Effector memory CD4-positive, alpha-beta T cell (primary cell): ENCODE measurements at places on chromosomes 12 and 14.

DNA sequence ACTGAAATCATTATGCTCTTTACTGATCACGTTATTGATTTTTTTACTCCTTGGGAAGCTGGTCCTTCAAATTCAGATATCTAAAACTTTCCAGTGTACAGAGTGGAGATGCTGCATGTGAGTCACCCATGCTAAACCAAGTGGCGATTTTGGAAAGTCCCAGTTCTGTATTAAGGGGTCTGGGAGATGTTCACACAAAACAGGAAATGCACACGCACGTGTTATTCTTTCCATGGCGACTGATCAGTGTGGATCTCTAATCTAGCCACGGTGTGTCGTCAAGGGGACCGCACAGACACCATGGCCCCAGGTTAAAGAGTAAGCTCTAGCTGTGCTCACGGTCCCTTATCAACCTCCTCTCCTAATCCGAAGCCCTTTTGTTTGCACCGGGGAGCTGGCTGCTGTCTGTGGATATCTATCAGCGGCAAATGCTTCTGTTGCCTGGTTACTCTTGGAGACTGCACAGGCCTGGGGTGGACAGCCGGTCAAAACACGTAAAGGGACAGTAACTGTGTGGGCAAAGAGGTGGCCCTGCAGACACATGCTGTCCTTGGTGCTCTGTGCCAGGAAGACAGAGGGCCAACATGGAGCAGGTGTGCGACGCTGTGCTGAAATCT is 96.6 kb downstream of the RIMBP2 start:
- DNase-seq: no peak

DNA sequence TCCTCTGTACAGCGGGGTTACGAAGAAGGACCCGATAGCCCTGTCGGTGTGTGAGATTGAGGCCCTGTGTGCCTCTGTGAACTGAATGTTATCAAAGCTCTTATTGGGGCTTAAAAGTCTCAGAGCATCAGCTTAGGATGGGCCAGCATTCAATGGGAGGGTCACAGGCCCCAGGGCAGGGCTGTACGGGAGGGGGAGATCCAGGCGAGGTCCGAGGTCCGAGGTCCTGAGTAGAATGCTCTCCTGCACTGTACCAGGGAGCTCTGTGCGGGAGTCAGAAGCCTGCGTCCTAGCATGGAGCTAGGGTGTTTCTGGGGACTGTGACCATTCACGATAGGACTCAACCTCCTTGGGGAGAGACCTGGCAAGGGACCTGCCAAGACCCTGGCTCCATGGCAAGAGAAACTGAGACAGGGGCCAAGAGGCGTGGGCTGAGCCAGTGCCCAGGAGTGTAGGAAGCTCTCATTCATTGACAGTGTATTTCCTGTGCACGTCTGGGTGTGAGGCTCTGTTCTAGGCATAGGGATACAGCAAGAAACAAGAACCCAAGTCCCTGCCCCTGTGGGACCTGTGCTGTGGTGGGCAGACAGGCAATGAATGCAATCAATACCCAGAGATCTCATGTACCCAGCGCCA is 12.0 kb upstream of the FAM181A start:
- DNase-seq: no peak

DNA sequence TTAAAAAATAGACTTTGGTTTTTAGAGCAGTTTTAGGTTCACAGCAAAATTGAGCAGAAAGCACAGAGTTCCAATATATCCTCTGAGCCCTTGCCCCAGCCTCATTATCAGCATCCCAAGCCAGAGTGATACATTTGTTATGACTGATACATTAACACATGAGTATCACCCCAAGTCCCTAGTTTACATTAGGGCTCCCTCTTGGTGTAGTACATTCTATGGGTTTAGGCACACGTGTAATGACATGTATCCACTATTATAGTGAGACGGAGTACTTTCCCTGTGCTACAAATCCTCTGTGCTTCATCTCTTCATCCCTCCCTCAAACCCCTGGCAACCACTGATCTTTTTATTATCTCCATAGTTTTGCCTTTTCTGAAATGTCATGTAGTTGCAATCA is 22.5 kb upstream of the GSG1 start:
- DNase-seq: no peak

DNA sequence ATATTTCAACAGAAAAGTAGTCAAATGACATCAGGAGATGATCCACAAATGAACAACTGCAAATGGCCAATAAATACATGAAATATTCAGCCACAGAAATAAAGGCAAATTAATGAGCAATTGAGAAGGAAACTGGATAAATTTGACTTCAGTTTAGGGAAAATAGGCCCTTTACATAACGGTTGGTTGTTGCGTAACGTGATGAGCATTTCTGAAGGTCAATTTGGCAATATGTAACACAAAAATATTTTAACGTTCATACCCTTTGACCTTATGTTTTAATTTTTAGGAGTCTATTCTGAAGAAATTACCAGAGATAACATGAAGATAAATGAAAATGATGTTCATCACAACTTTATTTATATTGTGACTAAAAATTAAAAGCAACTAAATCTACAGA is 14.7 kb upstream of the MSRB3 start:
- DNase-seq: no peak

DNA sequence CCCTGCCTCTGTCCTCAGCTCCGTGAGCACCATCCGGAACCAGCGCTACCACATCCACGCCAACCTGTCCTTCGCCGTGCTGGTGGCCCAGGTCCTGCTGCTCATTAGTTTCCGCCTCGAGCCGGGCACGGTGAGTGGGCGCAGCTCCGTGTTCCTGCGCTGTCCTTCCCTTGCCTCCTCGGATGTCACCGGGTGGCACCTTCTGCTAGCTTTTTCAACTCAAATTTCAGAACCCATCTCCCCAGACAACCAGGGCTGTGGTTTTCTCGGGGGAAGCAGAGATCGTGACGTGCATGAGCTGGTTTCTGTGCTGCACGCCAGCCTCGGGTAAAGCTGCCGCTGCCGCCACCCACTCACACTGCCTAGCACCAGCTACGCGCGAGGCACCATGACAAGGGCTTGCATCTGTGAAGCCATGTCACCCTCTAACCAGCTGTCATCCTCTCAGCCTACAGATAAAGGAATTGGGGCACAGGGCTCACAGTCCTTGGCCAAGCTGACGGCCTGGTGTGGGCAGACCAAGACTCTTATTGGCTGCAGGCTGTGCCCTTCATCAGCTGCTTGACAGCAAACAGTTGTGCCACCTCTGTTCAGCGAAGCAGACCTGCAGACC is 152.1 kb downstream of the ADGRD1 start:
- no peak for DNase-seq

DNA sequence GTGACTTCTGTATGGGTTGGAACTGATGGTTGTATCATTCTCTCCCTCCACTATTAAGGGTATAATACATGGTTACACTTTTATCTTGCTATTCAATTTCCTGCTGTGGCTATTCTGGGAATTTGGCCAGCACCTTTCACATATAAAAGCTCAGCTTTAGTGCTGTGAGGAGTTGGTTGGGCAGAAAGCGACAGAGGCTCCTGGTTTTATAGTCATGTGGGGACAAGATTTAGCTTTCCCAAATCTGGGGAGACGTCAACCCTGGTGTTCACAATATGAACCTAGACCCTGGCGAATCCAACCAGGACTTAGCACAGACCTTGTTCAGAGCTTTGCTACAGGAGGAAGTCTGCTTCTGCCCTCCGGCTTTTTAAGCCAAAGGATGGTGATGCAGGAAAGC is 36.5 kb downstream of the FOS start:
- no peak for DNase-seq

DNA sequence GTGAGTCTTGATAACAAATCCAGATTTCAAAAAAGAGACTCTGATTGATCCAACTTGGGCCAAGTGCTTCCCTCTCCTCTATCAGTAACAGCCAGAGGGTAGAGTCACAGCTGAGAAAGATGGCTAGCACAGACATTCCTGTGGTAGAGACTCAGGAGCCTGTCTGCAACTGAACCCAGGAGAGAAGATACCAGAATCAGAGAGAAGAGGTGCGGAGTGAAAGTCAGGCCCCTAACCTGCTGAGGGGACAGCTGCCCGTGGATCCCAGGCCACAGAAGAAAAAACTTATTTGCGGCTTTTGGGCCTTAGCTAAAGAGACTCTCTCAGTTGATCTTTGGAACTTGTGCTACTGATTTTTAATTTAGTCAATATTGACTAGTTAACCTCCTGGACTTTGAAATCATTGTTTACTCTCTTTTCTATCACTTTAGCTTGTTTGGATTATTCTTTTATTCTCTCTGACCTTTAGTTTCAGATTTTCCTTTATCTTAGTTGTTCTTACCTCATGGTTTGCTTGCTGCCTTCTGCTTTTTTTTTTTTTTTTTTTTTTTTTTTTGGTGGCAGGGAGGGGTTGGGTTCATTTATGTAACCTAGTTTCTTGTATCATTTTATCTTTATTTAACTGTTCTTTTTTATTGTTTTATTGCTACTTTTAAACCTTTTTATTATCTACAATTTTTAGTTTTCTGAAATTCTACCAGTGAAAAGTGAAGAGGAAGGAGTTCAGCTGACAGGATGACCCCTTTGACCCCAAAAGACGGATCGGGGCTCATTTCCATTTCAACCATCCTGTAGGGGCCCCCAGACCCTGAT is 154.9 kb upstream of the KRR1 start:
- no peak for DNase-seq
